ENCODE measurements at places on chromosomes 7 and 10. TPM values are rescaled to one million over a fixed set of nuclear protein-coding genes. Genes with fewer than 3 reads are reported as not detected.

DNA sequence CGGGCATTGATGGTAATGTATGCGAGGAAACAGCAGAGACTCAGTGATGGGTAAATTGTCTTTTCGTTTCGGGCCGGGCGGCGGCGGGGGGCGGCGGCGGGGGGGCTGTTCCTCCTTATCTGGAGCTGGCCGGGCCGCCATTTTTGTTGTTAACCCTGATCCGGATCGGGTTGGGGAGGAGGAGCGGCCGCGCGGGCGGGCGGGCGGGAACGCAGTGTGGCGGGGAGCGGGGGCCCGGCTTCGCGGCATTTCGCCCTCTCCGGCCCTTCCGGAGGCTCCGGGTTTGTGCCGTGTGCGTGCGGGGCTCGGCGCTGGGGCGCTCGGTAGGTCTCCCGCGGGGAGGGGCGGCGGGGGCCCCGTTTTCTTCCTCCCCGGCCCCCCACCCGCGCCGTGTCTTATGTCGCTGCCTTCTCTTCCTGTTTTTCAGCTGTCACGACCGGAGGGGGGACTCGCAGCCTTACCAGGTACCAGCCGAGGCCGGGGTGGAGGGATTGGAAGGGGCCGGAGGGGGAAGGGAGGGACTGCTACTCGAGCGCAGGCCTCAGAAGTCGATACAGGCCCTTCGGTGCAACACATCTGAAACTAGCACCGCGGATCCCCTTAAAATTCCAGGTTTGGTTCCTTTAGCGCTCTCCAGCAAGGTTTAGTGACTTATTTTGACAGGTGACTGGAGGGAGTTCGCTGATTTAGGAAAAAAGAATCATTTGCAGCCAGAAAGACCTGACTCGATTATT is 820 bp downstream of the WAC start:
- no peak for DNase-seq

NUTM2A gene
- total RNA-seq: 1.3 TPM

DNA sequence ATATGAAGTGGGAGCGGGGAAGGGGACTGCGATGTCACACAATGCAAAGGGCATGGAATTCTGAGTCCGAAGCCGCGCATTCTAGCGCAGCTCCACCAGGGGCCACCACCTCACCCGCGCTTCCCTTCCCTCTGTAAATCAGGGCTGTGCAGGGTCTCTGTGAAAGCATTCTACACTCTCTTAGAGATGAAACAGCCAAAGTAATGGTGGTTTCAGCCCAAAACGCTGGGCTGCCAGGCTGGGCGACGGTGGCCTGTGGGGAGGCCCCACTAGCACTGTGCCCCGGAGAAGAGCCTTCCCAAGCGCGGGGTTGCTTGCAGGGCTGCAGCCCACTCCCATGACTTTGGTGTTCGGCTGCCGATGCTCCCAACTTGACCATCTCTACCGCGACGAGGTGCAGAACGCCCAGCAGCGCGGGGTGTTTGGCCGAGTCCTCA is 11.4 kb downstream of the ATG9B start:
- no peak for DNase-seq

SMO gene
- 10.9 TPM for total RNA-seq

- DNase-seq: no peak
Measured at GRCh38 chr10:36504758-36505157, 620.6 kb upstream of the ANKRD30A start.

PLA2G12B gene
- not detected for total RNA-seq

DNA sequence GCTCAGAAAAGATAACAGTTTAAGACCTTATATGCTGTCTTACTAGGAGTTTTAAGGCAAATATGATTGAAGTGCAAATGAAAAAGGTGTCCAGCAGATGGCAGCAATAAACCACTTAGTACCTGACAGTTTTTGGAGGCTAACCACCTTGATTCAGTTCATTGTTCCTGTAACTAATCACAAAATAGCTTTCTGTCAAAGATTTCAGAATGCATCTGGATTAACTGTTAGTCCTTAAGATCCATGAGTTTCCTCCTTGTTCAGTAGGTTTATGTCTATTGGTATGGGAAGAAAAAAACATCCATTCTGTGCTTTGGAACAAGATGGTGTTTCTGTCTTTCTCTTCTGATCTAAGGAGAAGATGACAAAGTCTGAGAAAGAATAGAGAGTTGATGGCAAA is 46.6 kb downstream of the CCSER2 start:
- DNase-seq: no peak

DNA sequence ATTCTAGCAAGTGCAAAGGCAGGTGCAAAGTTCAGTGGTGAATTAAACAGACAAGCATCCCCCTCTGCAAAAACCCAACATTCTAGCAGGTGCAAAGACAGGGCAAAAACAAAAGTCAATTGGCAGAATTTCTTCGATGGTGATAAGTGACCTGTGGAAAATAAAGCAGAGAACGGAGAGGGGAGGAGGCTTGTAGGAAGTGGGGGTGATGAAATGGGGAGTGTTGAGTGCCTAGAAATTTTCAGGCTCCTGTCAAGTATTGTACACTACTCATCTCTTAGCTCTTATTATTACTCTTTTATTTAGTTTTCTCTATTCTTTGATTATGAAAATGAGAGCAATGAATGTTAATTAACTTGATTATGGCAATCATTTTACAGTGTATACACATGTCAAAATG is 2.4 kb upstream of the CD36 start:
- no peak for DNase-seq

- no peak for DNase-seq
Measured at GRCh38 chr7:84085147-84085546, 109.4 kb downstream of the SEMA3A start.

TMEM176B gene
- not detected for total RNA-seq

DNA sequence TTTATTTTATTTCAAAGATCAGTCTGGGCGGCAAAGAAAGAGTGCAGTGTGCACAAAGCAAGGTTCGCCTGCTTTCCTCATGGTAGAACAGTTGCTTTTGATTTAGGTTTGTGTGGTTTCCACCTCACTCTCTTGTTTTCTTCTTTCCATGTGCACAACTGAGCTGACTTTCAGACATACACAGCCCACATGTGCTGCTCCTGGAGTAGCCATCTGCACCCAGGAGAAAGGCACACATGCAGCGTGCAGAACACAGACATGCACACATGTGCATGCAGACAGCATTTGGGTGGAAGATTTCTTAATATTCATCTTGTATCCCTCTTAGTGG is 302.1 kb downstream of the FZD1 start:
- DNase-seq: no peak

- DNase-seq: peak; percentile 37
Measured at GRCh38 chr7:110386006-110386405, 704.9 kb upstream of the LRRN3 start.

DNA sequence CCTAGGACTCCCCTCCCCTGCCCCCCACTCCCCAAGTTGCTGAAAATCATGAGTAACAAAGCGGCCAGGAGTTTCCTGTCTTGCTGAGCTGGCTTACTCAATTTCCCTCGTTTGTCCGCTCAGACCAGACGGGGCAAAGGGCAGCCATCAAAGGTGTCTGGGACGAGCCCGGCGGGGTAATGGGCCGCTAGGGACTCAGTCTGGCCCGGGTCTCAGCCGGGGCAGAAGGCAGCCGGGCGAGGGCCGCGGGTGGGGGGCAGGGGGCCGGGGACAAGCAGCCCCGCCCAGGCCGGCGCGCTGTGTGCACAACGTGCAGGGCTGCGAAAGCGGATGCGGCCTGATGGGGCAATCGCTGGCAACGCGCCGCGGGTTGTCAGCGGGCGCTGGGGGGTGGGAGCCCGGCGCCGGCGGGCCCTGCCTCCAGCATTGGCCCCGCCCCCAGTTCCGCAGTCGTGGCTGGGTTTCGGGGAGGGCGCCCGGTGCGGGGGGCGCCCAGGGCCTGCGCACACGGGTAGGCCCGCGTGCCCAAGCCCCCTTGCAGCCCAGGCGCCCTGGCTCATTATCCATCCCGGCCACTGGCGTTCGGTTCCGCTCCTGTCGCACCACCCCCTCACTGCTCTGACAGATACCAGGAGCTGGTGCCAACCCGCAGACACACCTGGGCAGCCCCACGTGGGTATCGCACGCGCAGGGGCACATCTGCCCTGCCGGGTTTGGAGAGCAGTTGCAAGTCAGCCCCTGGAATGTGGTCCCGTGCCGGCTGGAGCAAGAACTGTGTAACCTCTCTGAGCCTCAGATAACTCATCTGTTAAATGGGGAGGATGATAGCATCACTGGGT is 35.1 kb downstream of the DNAJB12 start:
- DNase-seq: peak; percentile 99

DNA sequence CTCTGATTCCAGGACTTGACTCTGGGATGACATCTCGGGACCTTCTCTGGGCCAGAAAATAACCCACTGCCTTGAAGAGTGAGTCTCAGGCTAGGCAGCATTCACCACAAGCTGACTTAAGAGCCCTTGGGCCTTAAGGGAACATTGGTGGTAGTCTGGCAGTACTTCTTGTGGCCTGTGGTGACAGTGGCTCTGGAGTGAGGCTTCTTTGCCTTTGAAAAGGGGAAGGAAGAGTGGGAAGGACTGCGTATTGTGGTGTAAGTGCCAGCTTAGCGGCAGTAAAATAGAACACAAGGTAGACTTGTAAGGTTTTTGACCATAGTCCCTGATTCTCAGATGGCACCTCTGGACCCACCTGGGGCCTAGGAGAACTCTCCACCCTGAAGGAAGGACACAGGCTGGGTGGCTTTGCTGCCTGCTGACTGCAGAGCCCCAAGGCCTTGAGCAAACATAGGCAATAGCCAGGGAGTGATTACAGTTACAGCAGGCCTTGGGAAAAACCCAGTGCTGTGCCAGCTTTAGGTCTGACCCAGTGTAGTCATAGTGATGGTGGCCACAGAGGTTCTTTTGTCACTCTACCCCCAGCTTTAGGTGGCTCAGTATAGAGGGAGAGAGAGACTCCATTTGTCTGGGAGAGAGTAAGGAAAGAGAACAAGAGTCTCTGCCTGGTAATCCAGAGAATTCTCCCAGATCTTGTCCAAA is 483.9 kb downstream of the SH2D4B start:
- no peak for DNase-seq

FBXL13 gene
- total RNA-seq: 0.17 TPM

RP9 gene
- 19.1 TPM for total RNA-seq

DNA sequence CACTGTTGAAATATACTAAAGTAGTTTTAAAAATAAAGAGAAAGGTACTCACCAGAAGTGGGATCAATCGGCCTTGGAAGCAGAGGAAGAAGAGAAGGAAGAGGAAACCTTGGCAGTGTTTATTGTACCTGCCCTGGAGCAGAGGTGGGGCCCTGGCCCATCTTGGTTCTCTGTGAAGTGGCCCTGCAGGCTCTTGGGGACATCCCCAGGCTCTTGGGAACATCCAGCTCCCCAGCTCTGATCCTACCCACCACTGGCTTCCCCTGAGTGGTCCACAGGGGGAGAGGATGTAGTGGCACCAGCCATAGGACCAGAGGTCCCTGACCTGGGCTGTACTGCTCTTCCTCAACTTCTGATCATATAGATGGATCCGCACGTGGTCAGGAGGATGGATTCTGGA is 22.3 kb upstream of the RET start:
- no peak for DNase-seq

PTPRN2 gene
- total RNA-seq: not detected

DNA sequence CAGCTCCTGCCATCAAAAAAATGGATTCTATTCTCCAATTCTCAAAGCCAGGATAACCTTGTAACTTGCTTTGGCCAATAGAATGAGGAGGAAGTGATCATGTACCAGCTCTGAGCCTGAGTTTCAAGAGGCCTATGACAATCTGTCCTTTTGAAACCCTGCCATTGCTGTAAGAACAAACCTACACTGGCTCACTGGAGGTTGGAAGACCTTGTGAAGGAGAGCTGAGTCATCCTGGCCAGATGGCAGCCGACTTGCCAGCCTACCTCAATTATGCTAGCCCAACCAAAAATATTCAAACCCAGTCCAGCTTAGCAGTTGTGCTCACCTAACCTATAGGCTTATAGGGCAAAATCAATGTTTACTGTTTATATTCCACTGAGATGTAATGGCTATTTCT is 93.0 kb downstream of the HGF start:
- DNase-seq: peak; percentile 36

GRCh38 chr10:23065181-23065948 is 30.0 kb upstream of the MSRB2 start:
- DNase-seq: no peak

GRCh38 chr7:157411580-157411979 is 74.8 kb downstream of the DNAJB6 start:
- DNase-seq: no peak

GRCh38 chr10:63520500-63521415 is at the start of gene REEP3:
Gene REEP3 (plus strand): TSS chr10:63521401. CDS start chr10:63521546, 145 bp downstream.
- DNase-seq: peak; percentile 72

DNA sequence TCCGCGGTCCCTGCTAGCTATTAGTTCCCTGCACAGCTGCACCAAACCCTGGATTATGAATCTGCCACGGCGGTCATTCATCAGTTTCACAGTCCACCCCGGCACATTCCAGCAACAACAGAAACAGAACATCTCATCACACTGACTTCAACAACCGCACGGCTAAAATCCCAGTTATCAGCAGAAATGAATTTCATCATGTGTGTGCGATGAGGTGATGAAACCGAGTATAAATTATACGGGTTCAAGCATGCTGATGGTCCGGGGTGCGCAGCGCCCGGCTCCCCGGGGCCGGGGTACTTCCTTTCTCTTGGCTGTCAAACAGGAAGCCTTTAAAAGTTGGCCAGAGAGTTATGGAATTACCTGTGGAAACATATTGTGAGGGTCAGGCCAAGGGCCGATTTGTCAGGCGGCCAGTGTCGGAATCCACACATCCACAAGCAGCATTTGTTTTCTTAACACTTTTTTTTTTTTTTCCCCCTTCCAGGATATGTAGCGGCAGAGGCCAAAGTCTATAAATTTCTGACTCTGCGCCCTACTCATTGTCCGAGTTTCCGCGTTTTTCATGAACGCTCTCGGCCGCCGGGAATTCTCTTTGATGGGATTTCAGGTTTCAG is 420.9 kb upstream of the MGMT start:
- DNase-seq: no peak

- no peak for DNase-seq
Measured at GRCh38 chr10:102335184-102335583, 60.3 kb upstream of the NFKB2 start.

- no peak for DNase-seq
Measured at GRCh38 chr7:36966039-36966438, 241.7 kb upstream of the AOAH start.

GRCh38 chr7:154287356-154287755 is 235.2 kb downstream of the DPP6 start:
- DNase-seq: no peak

GRCh38 chr7:45918556-45918955 is 2.5 kb downstream of the IGFBP3 start:
- no peak for DNase-seq

DNA sequence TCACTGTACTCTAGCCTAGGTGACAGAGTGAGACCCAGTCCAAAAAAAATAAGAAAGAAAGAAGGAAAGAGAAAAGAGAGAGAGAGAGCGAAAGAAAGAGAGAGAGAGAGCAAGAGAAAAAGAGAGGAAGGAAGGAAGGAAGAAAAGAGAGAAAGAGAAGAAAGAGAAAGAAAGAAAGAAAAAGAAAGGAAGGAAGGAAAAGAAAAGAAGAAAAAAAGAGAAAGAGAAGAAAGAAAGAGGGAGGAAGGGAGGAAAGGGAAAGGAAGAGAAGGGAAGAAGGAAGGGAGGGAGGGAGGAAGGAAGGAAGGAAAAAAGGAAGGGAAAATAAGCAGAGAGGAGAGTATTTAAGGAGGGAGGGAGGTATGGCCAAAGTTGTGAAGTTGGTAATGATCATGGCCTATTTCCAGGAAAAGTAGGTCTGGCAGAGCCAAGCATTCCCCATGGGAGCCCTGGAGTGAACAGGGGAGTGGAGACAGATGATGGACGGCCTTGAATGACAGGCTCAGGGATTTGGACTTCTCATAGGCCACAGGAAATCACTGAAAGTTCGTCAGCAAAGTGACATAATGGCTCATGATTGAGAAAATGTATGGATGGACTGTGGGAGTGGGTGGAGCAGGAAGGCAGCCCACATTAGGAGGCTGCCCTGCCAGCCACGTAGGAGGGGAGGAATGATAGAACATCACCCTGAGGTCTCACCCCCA is 44.8 kb upstream of the CUX1 start:
- no peak for DNase-seq

GRCh38 chr7:73941836-73942551 is 81.0 kb downstream of the TMEM270 start:
- peak; percentile 57 for DNase-seq
